ENCODE measurements at places on chromosomes 5 and 9.

DNA sequence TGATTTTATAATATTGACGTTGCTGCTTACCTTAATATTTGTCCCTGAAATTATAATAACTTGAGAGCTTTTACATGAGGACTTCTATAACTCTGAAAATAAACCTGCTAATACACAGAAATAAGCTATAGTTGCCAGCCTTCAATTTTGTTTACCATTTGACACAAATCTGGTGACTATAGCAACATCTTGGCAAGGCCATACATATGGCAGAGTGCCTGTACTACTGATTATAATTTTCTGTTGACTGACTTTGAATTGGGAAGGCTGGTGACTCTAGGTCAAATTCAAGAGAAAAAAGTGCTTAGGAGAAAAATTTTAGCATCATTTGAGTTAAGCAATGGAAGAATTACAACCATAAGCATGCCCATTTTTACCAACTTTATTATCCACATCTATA, 581.4 kb upstream of the PTPRD start:
- peak; percentile 69 for DNase-seq

DNA sequence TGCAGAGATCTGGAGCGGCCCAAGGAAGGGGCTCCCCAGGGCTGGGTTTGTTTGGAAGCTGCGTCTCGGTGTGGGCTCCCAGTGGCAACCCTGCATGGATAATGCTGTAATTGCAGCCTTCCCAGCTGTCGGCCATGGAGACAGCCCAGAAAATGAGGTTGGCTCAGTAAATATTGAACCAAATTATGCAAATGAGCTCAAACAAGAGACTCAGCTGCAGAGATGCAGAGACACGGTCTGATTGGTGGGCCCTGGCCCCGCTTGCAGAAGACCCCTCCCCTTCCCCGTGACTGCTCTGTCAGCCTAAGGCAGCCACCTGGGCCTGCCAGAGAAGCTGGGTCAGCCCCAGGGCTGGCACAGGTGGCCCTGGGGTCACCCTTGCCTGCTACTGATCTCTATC, 75.9 kb downstream of the RAD23B start:
- DNase-seq, result peak; percentile 86

GRCh38 chr9:122684851-122685250, 9.9 kb downstream of the OR1L3 start:
- DNase-seq, result no peak

DNA sequence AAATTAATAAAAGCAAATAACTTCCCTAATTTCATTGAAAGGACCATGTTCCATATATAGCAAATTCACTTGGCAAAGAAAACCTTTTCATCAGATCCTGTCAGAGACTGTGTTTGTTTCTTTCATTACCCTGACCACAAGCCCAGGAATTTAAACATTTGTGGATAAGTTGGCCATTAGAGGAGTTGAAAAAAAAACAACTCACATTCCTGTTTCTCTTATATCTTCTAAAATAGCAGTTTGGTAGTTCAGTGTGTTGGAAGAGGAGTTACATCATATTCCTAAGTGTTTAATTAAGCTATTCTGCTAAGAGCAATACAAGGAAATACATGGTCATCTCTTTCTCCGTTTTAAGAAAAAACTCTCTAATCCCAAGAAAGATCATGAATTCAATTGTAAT, 505.6 kb downstream of the TLE1 start:
- no peak for DNase-seq

DNA sequence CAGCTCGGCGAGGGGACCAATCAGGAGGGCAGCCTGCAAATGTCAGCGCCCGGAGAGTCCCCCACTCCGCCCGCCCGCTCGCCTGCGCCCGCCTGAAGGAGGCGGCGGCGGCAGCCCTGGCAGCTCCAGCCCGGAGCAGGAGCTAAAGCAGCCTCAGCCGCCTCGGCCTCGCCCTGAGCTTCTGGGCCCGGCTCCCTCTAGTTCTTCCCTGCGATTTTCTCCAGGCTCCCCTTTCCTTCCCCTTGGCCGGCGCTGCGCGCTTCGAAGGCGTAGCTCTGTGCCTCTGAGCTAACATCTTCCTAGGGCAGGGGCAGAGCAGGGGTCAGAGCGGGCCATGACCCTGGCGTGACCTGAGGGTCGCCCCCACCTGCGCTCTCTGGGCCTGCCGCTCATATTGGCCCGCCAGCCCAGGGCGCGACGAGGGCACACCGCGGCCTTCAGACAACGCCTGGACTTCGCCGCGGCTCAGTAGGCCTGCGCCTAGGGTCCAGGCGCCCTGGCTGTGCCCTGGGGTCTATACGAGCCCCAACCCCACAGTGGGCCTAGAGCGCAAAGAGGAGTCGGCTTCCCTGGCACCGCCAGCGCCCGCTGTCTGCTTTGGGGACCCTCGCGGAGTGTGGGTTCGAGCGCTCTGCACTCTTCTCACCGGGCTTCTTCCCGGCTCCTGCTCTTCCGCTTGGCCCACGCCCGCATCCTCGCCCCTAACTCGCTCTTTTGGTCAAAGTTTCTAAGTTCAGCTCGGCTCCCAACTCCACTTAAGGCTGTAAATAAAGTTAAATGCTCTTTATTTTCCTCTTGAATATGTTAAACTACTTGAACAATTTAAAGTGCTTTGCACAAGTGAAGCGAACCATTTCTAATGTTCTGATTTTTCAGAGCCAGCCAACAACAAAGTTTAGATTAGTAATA, 504 bp upstream of the OTP start:
- DNase-seq, result peak; percentile 60

DNA sequence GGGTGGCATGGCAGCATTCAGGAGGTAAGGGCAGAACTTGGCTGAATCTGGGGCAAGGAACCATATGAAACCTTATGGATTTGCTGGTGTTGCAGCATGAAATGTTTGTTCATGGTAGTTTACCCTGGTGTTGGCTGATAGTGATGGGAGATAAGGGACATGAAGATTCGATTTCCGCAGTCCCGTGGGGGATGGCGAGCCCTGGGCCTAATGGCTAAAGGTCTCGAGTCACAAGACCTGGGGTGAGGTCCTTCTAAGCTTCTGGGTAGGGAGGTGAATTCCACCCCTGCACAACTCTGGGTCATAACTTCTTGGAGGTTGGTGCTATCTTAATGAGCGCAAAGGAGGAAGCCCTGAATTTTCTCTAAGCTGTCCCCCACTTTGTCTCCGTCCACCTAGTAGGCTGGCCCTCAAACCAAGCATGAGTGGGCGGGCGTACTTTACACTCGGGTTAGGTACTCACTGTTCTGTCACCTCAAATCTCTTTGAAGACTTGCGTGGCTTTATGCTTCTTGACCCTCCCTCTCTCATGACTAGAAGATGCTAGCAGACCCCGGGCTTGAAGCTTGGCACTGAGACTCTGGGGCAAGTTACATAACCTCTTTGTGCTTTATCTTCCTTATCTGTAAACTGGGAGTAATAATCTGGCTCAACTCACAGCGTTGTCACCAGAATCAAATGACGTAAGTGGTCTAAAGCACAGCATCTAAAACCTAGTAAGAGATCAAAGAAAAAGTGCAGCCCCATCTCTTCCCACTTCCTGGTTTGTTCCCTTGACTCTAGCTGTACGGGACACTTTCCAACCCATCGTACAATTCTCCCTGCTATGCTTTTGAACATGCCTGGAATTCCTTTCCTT, 72.5 kb downstream of the BASP1 start:
- no peak for DNase-seq

- no peak for DNase-seq
Observed at GRCh38 chr5:45060724-45061123, 252.0 kb downstream of the MRPS30 start.

GRCh38 chr9:133470427-133470924, 8.4 kb downstream of the SLC2A6 start:
- DNase-seq, result no peak

DNA sequence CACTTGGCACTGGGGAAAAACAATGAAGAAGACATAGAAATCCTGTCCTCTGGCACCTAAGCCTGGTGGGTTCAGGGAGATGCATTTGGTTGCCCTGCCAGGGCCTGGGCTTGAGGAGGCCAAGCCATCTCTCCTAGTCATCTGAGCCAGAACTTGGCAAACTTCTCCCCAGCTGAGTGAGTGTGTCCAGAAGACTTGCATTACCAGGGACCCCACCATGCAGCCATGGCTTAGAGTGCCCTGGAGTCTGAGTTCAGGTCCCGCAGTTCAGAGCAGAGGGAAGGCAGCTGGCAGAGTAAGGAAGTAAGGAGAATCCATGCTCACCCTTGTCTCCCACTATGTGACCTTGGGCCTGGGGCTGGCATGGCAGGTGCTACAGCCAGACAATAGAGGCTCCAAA, 37.4 kb upstream of the FCN1 start:
- DNase-seq, result no peak

DNA sequence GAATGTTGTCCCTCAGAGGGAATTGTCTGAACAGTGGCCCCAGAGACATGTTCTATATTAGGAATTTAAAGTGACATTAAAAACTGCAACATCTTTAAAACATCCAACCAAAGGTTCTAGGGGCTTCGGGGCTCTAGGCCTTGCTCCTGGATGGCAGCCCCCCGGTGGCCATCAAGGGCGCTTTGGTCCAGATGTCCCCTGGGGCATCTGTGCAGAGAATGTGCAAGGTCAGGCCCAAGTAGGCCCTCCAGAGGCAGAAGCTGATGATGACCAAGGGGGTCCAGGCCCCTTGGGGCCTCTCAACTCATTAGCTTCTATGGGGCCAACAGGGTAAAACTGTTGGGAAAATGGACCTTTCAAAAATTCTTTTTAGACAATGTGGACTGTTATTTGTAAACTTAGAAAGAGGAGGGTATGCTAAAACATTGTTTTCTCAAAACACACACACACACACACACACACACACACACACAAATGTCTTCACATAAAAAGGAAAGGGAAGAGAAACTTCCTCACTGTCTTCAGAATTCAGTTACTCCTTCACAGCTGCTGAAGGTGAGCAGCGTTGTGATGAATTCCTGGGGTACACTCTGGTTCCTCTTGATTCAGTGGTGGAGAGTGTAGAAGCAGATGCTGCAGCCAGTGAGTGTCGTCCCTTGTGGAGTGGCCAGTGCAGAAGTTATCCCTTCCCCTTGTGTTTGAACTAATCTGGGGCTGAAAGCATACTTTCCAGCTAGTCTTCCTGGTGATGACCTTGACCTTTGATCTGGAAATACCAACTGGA, 125.2 kb downstream of the WDR41 start:
- no peak for DNase-seq

- DNase-seq, result no peak
Observed at GRCh38 chr5:102223542-102224477, 72.3 kb downstream of the SLCO4C1 start.

- no peak for DNase-seq
Observed at GRCh38 chr9:128568470-128569078, 16.2 kb downstream of the SPTAN1 start.

DNA sequence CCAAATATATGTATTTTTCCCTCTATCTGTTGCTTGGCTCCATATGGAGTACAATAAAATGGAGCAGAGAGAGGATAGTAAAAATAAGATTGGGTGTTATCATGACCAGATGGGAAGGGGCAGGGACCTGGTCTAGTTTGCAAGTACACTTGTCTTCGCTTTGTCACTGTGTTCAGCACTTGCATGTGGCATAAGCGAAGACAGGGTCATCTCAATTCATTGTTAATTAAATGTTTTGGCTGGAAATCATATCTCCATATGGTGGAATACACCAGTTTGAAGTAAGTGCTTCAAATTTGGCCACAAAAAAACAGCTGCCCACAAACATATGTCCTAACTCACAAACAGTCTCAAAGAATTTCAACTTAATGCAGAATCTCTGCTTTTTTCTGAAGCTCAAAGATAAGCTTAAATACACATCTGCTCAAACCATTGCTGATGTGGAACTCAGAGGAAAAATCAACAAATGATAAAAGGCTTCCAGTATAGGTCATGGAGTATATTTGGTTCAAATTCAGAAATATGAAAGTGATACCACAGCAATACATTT, 865.4 kb downstream of the TLE4 start:
- peak; percentile 95 for DNase-seq

GRCh38 chr5:162434281-162434680, 366.7 kb downstream of the GABRG2 start:
- DNase-seq, result peak; percentile 60

- peak; percentile 78 for DNase-seq
Observed at GRCh38 chr9:121837113-121837961, 185.9 kb downstream of the DAB2IP start.

DNA sequence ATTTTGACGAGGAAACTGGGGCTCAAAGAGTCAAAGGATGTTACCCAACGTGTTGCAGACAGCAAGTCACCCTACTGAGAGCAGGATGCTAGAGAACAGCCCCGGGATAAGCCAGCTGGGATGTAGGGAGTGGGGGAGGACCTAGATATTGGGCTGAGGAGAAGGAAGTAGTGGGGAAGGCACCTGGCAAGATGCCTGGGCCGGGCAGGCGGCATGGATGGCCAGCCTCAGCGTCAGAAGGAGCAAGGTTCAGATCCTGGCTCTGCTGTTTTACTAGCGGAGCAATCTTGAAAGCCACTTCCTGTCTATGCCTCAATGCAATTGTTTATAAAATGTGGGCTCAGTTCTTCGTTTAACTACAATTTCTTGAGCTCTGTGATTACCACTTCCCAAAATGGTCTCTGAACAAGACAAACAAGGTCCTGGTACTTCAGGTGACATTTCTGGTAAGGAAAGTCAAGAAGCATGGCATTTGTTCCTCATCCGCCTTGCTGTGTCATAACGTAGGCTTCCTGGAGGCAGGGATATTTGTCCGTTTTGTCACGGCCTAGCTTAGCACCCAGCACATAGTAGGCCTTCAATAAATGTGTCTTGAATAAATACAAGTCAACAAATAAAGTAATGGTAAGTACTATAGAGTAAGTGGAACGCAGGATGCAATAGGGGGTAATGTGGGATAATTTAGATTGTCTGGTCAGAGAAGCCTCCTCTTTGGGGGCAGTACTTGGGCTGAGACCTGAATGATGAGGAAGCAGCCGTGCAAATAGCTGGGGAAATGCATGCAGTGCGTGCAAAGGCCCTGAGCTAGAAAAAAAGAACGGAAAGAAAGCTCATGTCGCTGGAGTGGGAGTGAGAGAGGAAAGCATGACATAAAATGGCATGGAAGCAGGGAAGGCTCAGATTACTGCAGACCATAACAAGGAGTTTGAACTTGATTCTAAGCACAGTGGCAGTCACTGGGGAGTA, 70.5 kb downstream of the SMIM23 start:
- DNase-seq, result no peak

GRCh38 chr5:107831612-107832395, 161.1 kb upstream of the EFNA5 start:
- DNase-seq, result no peak

DNA sequence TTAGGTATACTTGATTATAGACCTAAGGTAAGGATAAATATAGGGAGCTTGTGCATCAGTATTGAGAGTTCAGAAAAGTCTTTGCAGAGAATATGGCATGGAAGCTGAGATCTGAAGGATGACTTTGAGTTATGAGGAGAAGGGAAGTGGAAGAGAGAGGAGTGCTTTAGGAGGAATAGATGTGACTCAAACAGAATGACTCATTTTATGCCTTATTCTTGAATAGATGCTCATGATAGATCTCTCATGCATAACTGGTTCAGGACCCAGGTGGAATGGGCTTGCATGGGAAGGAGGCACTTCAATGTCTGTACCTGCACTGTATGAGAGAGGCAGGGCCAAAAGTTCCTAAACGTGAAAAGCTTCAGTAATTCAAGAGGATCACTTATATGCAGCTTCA, 103.3 kb downstream of the CWC27 start:
- DNase-seq, result no peak

- DNase-seq, result peak; percentile 85
Observed at GRCh38 chr5:142107036-142107735, 1.4 kb upstream of the NDFIP1 start.

- no peak for DNase-seq
Observed at GRCh38 chr5:66326276-66326675, 182.2 kb downstream of the SREK1 start.

- DNase-seq, result no peak
Observed at GRCh38 chr5:139523635-139524445, 37.3 kb upstream of the UBE2D2 start.

GRCh38 chr5:150556859-150557508, 49.1 kb downstream of the NDST1 start:
- DNase-seq, result no peak

GRCh38 chr5:77282337-77283027, 72.0 kb downstream of the PDE8B start:
- DNase-seq, result no peak
